ENCODE measurements at places on chromosomes 2 and 18.

- DNase-seq = no peak
Measured at GRCh38 chr2:46666044-46666679, 186.8 kb downstream of the TMEM247 start.

GRCh38 chr2:37634914-37635503 is 36.4 kb downstream of the CDC42EP3 start:
- DNase-seq = no peak

GRCh38 chr2:238202326-238203093 is 985 bp downstream of the ILKAP start:
- no peak for DNase-seq

- DNase-seq = no peak
Measured at GRCh38 chr18:39693359-39693758, 2127.8 kb upstream of the CELF4 start.

DNA sequence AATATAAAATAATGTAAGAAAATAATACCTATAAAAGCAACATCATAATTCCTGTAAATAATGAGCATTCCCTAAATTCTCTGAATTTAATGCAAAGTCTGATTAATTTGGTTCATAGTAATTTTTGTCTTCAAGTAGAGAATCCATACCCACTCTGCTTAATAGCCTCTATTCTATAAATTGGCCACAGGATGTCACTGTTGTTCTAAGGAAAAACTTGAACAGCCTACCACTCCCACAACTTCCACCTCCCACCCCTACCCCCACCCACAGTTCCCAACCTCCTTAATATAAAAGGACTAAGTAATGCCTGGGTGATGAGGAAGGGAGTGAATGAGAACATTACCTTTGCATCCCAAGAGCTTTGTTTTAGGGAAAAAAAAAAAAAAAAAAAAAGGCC is 27.2 kb upstream of the BBS5 start:
- DNase-seq = no peak

- no peak for DNase-seq
Measured at GRCh38 chr18:23101861-23102432, 33.3 kb upstream of the CABLES1 start.

DNA sequence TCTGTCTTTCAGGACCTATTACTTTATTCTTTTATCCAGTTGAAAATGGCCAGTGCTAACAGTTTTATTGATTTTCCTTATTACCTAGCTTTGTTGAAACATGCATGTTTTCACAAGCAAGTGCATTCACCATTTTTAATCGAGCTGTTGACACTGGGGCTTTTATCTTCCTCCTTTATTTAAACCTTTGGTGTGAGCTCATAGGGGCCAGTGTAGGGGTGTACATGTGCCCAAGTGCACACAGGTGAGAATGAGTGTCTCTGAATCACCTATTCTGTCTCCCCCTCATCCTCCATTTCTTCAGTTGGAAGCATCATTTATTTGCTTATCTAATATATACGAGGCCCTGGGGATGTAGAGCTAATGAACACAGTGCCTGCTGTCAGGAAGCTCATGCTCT is 199.1 kb downstream of the PRKCE start:
- DNase-seq = no peak

DNA sequence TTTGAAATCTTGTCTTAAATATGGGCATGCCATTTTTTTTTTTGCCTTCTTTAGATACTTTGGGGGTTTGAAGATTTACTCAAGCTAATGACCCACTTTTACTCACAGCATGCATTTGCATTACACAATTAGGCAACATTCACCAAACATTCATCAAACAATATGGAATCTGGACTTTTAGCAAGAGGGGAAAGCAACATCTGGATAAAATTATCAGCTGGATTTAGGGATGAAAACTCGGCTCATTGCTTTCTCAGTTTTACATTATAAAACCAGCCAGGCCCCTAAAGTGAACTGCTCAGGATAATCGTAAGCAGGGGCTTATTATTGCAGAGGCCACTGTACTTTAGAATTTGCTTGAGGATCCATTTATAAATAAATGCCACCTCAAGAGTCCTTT is 44.7 kb downstream of the SOX11 start:
- DNase-seq = no peak

DNA sequence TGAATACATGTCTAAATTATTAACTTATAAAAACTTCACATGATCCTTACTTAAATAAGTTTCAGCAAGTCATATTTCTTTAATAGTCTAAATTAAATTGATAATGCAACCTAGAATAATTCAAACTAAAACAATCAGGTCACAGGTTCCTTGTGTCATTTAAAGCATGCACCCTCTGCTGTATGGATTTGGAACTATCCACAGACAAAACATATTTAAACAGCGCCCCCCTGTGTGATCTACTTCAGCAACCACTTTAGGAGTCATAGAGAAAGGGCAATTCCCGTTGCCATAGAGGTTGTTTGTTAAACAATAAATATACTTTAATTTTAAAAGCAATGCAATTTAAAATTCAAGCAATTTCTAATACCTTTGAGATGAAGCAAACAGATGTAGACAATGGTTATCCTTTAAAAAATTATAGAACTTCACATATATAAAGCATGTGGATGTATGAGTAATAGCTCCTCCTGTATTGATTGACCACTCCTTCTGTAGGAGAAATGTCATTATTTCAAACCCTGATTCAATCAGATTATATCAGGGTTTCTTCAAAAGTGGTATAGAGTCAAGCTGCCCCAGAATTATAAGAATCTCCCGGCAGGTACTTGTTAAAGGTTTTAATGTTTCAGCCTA is 21.2 kb downstream of the GRB14 start:
- DNase-seq = no peak

GRCh38 chr2:71121479-71121878 is 8.6 kb downstream of the MCEE start:
- DNase-seq = no peak

GRCh38 chr2:232139786-232140562 is 178.5 kb downstream of the DIS3L2 start:
- DNase-seq = no peak

- no peak for DNase-seq
Measured at GRCh38 chr2:152054593-152054992, 44.3 kb downstream of the CACNB4 start.

- DNase-seq = no peak
Measured at GRCh38 chr2:102114851-102115497, 27.6 kb upstream of the IL1R1 start.

- no peak for DNase-seq
Measured at GRCh38 chr2:99101697-99102096, 39.8 kb upstream of the C2orf15 start.

DNA sequence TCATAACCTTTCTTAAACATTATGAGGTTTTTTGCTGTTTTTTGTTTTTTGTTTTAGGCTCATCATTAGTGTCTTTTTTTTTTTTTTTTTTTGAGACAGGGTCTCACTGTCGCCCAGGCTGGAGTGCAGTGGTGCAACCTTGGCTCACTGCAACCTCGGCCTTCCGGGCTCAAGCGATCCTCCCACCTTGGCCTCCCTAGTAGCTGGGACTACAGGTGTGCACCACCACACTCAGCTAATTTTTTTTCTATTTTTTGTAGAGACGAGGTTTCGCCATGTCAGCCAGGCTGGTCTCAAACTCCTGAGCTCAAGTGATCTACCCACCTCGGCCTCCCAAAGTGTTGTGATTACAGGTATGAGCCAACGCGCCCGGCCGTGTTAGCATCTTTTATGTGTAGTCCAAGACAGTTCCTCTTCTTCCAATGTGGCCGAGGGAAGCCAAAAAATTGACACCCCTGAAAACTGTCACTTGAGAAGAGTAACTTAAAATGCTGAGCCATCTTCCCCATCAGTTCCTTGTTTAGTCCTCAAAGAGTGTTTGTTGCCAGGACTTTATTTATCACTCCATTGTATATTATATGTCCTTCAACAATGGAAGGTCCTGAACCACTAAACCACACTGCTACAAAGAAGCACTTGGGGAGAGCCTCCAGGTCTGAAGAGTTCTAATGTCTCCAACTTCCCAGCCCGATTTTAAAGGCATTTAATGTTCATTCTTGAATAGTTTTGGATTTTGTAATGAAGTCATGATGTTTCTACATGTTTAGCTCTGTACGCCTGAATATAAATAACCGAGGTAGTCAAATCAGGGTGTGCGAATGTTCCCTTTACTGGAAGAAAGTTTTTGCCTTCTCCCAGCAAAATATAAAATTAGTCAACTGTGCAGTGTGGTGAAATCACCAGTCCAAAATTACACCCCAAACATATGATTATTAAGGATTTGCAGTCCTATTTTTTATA is 26.4 kb downstream of the ZNF516 start:
- DNase-seq = no peak

- DNase-seq = no peak
Measured at GRCh38 chr2:67666386-67667053, 269.4 kb downstream of the ETAA1 start.

DNA sequence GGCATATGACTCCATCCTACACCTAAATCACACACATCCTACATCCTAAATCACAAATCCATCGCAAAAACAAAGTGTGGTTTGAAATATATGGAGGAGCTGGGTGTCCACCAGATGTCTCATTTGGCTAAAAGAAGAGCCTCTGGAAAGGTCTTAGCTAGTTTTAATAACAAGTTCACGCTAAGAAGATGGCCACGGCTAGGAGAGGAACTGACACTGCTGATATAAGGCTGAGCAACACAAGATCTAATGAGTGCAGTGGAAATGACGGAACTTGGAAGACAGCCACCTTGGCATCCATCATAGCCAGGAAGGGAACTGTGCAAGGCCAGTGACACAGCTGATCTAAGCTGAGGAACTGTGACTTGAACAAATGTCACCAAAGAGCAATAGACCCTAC is 60.0 kb upstream of the AGAP1 start:
- no peak for DNase-seq

- DNase-seq = no peak
Measured at GRCh38 chr2:162720559-162721271, 117.9 kb downstream of the KCNH7 start.

DNA sequence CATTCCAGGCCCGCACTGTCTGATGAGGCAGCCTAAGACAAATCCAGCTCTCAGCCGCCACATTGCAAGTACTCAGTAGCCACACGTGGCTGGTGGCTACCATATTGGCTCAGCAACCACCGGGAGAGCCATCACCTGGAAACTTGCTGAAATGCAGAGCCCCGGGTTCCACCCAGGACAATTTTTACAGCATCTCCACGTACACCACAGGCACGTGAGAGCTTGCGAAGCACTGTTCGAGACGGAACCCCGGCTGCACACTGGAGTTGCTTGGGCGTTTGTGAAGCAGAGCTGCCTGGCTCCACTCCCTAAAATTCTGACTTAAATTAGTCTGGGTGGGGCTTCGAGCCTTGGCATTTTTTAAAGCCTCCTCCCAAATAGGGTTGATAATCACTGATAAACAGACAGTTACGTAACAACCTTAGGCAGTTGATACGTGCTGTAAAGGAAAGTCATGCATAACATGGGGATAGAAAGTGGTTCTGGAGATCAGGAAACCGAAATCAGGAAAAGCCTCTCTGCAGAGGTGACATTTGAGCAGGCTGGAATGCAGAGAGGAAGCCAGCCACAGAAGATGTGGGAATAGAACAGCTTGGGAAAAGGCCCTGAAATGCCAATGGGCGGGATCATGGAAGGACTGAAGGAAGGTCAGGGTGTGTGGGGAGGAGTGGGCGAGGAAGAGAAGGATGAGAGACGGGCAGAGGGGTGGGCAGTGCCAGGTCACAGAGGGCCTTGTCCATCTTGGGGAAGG is 6.2 kb downstream of the ASAP2 start:
- no peak for DNase-seq

DNA sequence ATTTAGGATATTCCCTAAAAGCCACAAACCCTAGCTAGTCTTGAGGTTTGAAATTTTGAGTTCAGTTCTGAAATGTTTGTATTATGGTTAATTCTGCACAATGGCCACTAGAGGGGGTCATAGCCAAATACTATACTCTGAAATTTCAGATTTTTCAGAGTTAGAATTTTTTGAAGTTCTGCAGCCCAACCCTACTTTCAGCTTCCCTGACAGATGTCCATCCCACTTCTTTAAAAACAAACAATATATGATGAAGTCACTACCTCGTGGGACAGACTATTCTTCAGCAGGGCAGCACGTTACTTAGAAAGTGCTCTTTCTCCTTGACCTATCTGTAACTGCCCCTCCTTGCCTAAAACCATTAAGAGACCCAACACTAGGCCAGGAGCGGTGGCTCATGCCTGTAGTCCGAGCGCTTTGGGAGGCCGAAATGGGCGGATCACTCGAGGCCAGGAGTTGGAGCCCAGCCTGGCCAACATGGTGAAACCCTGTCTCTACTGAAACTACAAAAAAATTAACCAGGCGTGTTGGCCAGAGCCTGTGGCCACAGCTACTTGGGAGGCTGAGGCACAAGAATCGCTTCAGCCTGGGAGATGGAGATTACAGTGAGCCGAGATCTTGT is 48.2 kb upstream of the PAPOLG start:
- DNase-seq = no peak

DNA sequence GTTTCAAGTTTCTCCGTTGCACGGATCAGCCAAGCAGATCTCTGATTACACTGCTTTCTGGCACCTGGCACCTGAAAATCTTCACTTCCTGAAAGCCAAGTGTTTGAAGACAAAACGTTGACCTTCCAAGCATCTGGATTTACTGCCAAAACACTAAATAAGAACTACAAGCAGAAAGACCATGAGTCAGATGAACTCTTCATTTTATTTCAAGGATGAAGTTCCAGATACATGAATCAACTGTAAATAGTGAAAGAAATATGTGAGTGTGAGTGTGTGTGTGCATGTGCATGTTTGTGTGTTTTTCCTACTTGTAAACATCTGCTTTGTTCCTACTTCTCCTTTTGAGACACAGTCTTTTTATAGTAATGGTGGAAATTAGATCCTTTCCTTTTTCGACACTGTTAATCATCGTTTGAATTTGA is 60.0 kb upstream of the DTNA start:
- DNase-seq = no peak

DNA sequence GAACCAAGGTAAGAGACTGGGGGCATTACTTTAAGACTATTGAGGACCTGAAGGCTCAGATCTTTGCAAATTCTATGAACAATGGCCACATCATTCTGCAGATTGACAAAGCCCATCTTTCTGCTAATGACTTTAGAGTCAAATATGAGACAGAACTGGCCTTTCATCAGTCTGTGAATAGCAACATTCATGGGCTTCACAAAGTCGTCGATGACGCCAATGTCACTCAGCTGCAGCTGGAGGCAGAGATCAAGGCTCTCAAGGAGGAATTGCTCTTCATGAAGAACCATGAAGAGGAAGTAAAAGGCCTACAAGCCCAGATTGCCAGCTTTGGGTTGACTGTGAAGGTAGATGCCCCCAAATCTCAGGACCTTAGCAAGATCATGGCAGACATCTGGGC is 43.8 kb upstream of the SLC4A10 start:
- DNase-seq = no peak

DNA sequence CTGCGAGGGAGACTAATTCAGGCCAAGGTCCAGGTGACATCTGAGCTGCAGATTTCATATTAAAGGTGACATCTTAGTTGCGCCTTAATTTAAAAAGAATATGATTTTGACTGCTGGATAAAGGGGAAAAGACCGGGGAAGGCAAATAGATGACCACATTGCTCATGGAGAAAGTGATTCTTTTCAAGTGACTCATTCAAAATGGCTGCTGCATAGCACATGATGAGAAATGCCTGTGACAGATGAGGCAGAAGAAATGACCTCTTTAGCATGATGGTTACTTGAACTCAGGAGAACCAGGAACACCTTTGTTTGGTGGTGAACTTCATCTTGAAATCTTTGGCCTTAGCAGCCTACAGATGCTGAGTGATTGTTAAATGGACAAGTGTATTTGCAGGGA is 385.8 kb upstream of the TRIB2 start:
- DNase-seq = no peak
